ENCODE measurements at places on chromosomes 1 and 21.

- no peak overlapping the region for H3K4me3 ChIP-seq
- peaks cover 42% of the 10 kb centered on the region for H3K4me1 ChIP-seq
- no peak for DNase-seq
These were observed 4.6 kb downstream of the PRUNE1 start for GRCh38 chr1:151012684-151013471.

- H3K27ac ChIP-seq, result peak overlapping the region; percentile 92
- no peaks in the 10 kb centered on the region for H3K27me3 ChIP-seq
- H3K36me3 ChIP-seq, result no peaks in the 10 kb centered on the region
- H3K4me3 ChIP-seq, result peak overlapping the region; percentile 74
These were observed 35.3 kb upstream of the CACYBP start for GRCh38 chr1:174964261-174964971.

GRCh38 chr1:36366091-36366661 is 19.5 kb downstream of the STK40 start:
- peaks cover 46% of the 10 kb centered on the region for H3K4me1 ChIP-seq
- H3K27me3 ChIP-seq, result no peaks in the 10 kb centered on the region
- H3K4me3 ChIP-seq, result no peak overlapping the region

DNA sequence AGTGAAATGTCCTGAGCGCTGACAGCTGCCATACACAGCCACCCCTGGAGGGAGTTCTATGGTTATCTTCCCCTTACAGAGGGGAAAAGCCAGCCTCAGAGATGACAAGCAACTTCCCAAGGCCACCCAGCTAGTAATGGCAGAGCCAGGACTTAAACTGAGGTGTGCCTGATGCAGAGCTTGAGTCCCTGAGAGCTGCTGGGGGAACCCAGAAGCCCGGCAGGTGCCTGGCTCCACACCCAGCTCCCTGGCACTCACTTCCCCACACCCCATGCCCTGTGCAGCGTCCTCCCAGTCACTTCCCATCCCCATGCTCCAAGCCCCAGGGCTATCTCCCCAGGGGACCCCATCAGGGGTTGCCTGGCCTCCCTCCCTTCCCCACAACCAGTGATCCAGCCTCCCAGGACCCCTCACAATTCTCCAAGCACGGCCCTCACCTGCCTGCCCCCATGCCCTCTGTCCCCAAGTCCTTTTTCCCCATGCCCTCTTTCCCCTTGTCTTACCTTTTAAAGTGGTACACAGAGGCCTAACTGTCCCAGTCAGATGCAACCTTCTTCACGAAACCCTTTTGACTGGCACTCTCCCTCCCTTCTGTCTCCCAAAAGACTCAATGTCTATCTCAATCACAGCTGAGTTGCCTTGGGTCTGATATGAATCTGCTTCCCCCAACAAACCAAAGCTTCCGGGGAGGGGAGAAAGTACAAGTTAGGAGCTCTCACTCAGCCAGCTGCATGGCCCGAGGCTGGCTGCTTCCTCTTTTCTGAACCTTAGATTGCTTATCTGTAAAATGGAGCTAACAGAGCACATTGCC is 39.8 kb upstream of the LRP8 start:
- H3K27me3 ChIP-seq, result no peaks in the 10 kb centered on the region
- H3K27ac ChIP-seq, result peak overlapping the region; percentile 75
- H3K36me3 ChIP-seq, result no peaks in the 10 kb centered on the region
- DNase-seq, result peak; percentile 17

DNA sequence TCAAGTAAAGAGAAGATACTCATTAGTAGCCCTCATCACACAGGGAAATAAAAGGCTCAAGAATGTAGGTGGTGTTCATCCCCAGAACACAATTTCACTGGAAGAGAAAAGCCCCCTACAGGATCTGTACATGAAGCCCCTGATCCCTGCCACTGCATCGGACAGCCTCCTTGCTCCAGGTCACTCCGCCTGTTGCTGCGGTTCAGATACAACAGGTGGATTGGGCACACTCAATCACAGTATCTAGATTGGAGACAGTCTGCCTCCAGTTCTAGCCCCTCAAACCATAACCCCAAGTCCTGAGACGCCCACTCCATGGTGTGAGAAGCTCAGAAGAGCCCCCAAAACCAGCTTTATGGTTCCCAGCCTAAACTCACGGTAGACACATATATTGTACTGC is 1.1 kb downstream of the SLAMF9 start:
- DNase-seq, result no peak
- peaks cover 10% of the 10 kb centered on the region for H3K27me3 ChIP-seq
- no peaks in the 10 kb centered on the region for H3K36me3 ChIP-seq
- H3K4me1 ChIP-seq, result no peaks in the 10 kb centered on the region

DNA sequence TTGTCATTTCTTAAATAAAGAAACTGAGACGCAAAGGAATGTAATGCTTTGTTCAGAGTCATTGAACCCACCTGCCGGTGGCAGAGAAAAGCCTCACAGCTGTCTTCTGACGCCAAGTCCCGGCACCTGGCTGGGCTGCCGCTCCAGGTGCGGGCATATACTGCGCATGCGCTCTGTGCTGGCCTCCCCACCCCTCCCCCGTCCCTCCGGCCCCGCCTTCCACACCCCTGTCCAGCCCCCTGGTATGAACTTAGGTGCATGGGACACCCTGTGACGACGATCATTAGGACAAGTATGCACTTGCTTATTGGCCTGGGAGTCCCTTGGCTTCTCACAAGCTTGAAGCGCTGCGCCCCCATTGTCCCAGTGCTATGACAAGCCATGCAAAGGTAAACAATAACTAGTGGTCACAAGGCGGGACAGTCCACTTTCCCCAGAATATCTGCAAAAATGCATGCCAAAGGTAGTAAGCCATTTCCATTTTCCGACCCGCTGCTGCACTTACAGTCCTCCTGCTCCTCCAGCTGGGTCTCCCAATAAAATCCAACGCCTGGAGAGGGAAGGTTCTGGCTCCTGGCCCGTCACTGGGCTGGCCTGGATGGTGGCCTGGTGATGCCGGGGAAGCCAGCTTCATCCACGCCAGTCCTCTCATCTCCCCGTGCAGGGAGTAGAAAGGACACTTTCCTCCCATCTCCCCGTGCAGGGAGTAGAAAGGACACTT is 100.4 kb downstream of the PSMG1 start:
- H3K4me3 ChIP-seq, result no peak overlapping the region
- H3K27me3 ChIP-seq, result peaks cover 6% of the 10 kb centered on the region
- no peaks in the 10 kb centered on the region for H3K36me3 ChIP-seq
- no peak overlapping the region for H3K27ac ChIP-seq

GRCh38 chr1:200099040-200099439 is 71.5 kb downstream of the NR5A2 start:
- no peak overlapping the region for H3K27ac ChIP-seq
- H3K4me3 ChIP-seq, result no peak overlapping the region
- peaks cover 8% of the 10 kb centered on the region for H3K4me1 ChIP-seq
- no peaks in the 10 kb centered on the region for H3K36me3 ChIP-seq
- DNase-seq, result no peak

- no peaks in the 10 kb centered on the region for H3K36me3 ChIP-seq
- H3K4me1 ChIP-seq, result peaks cover 11% of the 10 kb centered on the region
- H3K27ac ChIP-seq, result peak overlapping the region; percentile 37
- H3K4me3 ChIP-seq, result no peak overlapping the region
These were observed 54.4 kb upstream of the WDR26 start for GRCh38 chr1:224488806-224489499.

GRCh38 chr1:33259879-33260278 is 3.6 kb downstream of the ZNF362 start:
- no peaks in the 10 kb centered on the region for H3K27me3 ChIP-seq
- peaks cover 3% of the 10 kb centered on the region for H3K36me3 ChIP-seq
- H3K27ac ChIP-seq, result no peak overlapping the region
- H3K4me3 ChIP-seq, result no peak overlapping the region
- DNase-seq, result no peak

DNA sequence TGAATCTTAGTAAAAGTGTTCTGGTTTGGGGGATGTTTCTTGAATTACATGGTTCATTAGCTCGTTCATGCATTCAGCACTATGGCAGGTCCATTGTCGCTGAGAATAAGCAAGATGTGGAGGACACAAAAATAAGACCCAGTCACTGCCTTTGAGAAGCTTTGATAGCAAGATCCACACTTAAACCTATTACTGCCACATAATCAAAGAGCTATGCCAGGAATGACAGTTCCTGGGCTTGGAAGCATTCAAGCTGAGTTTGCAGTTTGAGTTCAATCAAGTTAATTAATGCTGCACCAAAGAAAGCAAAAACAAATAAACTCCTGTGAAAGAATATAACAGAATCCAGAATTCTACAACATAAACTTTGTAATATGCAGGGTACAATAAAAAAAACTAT is 131.8 kb downstream of the MIS18A start:
- H3K4me1 ChIP-seq, result no peaks in the 10 kb centered on the region
- H3K4me3 ChIP-seq, result no peak overlapping the region
- peaks cover 7% of the 10 kb centered on the region for H3K27me3 ChIP-seq
- no peaks in the 10 kb centered on the region for H3K36me3 ChIP-seq
- H3K27ac ChIP-seq, result no peak overlapping the region

- H3K27ac ChIP-seq, result peak overlapping the region; percentile 55
- H3K27me3 ChIP-seq, result no peaks in the 10 kb centered on the region
These were observed 16.9 kb downstream of the SLC2A1 start for GRCh38 chr1:42941640-42942330.

DNA sequence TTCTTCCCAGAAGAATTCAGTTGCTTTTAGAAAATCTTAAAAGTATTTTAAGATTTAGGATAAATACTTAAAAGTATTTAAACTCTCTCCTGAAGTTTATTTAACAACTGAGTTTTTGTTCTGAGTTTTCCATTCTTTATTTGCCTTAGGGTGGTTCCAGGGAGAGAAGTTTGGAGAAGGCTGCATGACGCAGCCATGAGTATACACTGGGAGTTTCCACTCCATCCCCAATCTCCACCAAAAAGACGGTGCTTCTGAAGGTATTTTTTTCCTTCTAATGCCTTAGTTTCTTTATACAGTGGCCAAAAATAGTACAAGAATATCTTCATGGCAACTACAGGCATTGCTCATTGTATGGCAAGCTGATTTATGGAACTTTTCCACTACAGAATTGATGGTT is 122.7 kb downstream of the ST6GALNAC5 start:
- H3K4me1 ChIP-seq, result no peaks in the 10 kb centered on the region
- H3K27me3 ChIP-seq, result peaks cover 4% of the 10 kb centered on the region
- no peak for DNase-seq
- no peaks in the 10 kb centered on the region for H3K36me3 ChIP-seq
- H3K4me3 ChIP-seq, result no peak overlapping the region

DNA sequence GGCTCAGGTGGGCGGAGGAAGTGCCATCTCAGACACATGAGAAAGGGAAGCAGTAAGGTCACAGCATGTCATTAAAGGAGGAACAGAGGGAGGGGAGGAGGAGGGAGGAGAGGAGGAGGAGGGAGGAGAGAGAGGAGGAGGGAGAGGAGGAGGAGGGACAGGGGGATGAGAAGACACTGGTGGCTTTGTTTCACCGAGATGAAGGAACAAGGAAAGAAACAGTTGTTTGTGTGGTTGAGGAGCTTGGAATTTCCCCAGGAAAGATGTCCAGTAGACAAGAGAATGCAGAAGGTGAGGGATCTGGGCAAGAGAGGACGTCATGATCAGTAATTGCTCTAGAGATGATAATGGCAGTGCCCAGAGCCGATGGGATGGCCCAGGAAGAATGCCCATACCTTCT is 97.7 kb downstream of the AJAP1 start:
- no peak overlapping the region for H3K4me3 ChIP-seq
- no peaks in the 10 kb centered on the region for H3K4me1 ChIP-seq
- H3K27me3 ChIP-seq, result no peaks in the 10 kb centered on the region
- no peaks in the 10 kb centered on the region for H3K36me3 ChIP-seq
- no peak overlapping the region for H3K27ac ChIP-seq
- DNase-seq, result no peak

DNA sequence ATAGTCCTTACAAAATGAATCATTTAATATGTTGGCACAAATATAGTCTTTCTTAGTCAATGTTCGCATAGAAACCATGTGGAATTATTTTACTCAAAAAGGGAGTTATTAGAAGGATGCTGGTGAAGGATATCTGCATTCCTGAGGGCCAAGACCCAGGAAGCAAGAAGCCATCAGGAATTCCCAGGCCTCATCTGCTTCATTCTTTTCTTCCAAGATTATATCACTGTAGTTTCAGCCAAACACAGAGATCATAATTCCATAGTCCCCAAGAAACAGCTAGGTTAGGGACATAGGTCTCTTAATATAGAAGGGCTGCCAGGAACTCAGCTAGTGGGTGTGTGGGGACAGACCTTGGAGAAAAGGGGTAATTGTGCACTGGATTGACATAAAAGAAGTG is 28.6 kb upstream of the DISC1 start:
- no peak overlapping the region for H3K4me3 ChIP-seq
- no peak overlapping the region for H3K27ac ChIP-seq
- H3K27me3 ChIP-seq, result no peaks in the 10 kb centered on the region
- peaks cover 10% of the 10 kb centered on the region for H3K4me1 ChIP-seq
